ENCODE measurements at places on chromosomes 2 and 18. TPM values are rescaled to one million over a fixed set of nuclear protein-coding genes. Genes with fewer than 3 reads are reported as not detected.

SKOR2 gene
- not detected for total RNA-seq

APLF gene
- 2.3 TPM for total RNA-seq

DPYSL5 gene
- total RNA-seq: not detected

CHMP3 gene
- 50.6 TPM for total RNA-seq

MYOM1 gene
- 0.09 TPM for total RNA-seq

HSPD1 gene
- total RNA-seq: 316 TPM

LYPD1 gene
- total RNA-seq: not detected

SERPINB7 gene
- total RNA-seq: 59.1 TPM

CCDC74B gene
- total RNA-seq: 17.5 TPM

TCF23 gene
- not detected for total RNA-seq

UGT1A3 gene
- not detected for total RNA-seq

CTDSP1 gene
- 72.9 TPM for total RNA-seq

OTOS gene
- not detected for total RNA-seq

All from airway epithelial cell (primary cell).